ENCODE measurements at places on chromosomes 6 and 20.

GRCh38 chr6:17656092-17656491 lies 50.6 kb downstream of the NUP153 start:
- no peak for DNase-seq

DNA sequence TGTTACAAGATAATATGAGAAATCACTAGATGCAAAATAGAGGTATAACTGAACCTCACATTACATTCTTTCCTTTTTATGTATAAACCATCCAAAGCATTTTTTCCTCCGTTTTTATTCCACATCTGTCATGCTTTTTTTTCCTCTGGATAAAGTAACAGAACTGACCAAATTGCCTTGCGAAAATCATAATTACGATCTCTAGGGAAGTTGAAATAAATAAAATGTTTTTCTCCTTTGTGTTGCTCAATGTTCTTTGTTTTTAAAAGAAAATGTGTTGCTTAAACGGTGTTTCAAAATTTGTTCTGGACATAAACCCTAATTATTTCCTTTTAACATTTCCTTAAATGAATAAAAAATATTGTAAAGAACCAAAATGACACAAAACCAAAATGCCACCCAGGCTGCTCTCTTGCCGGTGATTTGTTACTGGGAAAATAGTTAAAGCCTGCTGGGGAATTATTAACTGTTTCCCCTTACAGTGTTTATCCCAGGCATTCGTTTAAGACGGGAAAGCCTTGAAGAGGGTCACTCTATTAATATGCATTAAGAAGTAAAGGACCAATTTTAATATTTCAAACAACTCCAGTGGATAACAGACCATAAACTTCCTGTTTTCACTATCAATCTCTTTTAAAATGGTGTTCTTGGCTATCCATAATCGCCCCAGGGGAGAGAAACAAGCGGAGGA lies 1.7 kb upstream of the ADGRB3 start:
- DNase-seq: no peak

GRCh38 chr6:52992980-52993920 lies 1.8 kb downstream of the GSTA4 start:
- DNase-seq: no peak

DNA sequence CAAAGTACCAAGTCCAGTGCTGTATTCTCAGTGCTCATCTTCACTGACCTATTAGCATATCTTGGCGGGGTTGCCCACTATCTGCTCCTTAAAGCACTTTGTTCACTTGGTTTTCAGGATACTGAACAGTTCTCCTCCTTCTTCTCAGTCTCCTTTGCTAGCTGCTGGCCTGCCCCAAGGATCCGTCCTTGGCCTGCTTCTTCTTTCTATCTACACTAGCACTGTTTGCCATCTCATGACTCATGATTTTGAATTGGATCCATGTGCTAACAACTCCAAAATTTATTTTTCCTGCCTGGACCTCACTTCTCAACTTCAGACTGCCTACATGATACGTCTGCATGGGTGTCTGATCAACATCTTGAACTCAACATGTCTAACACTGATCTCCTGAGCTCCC lies 15.5 kb downstream of the TPD52L1 start:
- DNase-seq: no peak

GRCh38 chr20:9978397-9979004 lies 56.3 kb upstream of the ANKEF1 start:
- DNase-seq: no peak

- DNase-seq: peak; percentile 68
These were observed 17.5 kb upstream of the FAM110A start for GRCh38 chr20:815914-816606.

GRCh38 chr6:163179061-163179460 lies 235.5 kb upstream of the QKI start:
- no peak for DNase-seq

DNA sequence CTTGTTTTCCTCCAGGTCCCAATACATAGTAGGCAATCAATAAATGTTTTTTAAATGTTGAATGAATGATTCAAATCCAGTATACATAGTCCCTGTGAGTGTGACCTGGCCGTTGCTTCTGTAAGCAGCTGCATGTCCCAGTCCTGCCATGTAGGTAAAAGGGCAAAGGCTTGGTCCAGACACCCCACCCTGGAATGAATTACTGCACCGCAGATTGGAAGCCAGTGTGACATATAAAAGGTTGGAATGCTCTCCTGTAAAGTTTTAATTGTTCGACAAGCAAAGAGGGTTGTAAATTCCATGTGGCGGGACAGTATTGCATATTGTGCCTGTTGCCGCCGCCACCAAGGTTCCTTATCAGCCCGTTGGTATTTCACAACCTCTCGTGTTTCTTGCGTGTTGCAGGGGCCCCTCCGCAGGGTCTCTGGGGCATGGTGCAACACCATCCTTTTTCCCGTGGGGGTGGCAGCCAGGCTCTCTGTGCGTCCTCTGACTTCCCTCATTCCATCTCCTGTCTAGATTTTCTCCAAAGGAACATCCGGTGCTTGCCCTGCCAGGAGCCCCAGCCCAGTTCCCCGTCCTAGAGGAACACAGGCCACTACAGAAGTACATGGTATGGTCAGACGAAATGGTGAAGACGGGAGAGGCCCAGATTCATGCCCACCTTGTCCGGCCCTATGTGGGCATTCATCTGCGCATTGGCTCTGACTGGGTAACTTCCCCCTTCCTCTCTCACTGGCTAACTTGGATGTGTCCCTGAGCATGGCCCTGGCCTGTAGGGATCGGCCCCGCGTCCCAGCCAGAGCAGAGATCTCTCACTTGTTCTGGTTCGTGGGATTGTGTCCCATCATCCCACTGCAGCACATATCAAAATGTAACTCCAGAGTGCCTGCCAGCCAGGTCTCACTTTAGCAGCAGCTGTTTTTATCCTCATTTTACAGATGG lies 20.3 kb downstream of the POFUT1 start:
- no peak for DNase-seq

- no peak for DNase-seq
These were observed 19.8 kb downstream of the PXDC1 start for GRCh38 chr6:3731700-3732099.

- DNase-seq: peak; percentile 39
These were observed 3.9 kb upstream of the SIGLEC1 start for GRCh38 chr20:3716195-3716834.

DNA sequence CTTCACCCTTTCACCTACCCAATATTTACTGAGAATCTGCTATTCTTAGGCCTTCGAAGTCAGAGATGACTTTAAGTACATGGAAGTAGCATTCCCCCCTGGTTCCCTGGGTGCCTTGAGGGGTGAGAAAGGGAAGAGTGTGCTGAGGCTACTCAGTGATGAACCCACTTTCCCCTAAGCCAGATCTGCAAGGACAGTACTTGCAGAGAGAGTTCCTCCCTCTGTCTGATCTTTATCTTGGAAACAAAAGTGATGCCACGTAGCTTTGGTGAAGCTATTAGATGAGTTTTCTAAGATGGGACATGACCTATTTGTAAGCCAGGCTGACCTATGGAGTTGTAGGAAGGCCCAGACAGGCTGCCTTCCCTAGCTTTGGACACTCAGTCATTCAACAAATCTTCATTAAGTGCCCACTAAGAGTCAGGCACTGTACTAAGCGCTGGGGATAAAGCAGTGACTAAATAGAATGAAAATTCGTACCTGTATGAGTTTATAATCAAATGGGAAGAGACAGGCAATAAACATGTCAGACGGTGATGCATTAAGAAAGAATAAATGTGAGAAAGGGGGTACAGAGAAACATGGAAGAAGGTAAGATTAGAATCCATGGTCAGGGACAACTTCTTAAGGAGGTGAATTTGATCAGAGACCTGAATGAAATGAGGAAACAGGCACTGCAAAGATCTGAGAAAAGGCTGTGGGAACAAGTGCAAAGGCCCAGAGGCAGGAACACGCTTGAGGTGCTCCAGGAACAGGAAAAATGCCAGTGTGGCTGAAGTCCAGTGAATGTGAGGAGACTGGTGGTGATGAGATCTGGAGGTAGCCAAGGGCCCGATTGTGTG lies 42.2 kb downstream of the BCL2L1 start:
- DNase-seq: no peak

DNA sequence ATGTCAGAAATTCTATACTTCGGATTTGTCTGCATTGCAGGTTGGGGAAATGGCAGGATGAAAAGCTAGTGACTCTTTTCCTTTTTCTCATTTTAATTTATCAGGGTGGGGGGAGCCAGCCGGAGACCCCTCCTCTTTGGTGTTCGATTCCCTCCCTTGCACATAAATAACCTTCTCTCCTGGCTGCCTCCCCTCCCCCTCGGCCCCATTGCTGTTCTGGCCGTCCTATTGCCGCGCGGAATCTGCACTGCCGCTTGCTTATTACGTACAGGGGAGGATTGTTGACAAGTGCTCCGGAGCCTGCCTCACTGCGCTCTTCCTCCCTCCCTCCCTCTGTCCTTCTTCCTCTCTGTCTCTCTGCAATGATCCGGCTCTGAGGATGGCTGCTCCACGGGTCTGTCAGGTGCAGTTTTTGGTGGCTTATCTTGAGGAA lies 154.7 kb downstream of the JARID2 start:
- no peak for DNase-seq

GRCh38 chr20:50113420-50114224 lies 672 bp upstream of the UBE2V1 start:
- DNase-seq: no peak

DNA sequence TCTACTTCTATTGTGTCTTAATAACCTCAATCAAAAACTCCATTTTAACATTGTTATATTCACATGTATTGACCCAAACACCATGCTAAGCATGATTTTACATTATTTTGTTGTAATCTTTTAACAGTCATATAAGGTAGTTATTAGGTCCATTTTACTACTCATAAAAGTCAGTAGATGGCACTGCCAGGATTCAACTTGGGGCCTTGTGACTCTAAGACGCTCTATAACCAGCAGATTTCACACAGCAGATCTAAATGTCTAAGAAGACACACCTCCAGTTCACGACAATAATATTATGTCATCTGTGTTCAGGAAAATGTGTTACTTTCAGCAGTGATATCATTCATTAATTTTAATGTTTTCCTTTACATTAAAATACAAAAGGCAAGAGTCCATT lies 88.0 kb downstream of the FRK start:
- no peak for DNase-seq

GRCh38 chr20:15374682-15375081 lies 1037.3 kb upstream of the FLRT3 start:
- no peak for DNase-seq

GRCh38 chr20:52010541-52010940 lies 181.0 kb downstream of the ZFP64 start:
- DNase-seq: no peak

DNA sequence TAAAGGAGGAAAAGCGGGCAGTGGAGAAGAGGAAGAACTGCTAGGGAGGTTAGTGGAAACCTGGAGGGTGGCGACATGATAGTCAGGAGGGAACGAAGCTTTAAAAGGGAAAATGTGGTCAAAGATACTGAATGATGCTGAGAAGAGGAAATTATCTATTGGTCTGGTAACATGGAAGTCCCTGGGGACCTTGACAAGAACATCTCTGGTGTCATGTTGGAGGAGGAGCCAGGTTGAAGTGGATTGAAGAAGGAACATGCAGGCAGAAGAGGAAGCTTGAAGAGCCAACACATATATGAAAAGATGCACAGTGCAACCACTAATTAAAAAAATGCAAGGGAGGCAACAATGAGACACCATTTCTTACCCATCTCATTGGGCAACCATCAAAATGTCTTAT lies 251.9 kb upstream of the RNF24 start:
- no peak for DNase-seq

DNA sequence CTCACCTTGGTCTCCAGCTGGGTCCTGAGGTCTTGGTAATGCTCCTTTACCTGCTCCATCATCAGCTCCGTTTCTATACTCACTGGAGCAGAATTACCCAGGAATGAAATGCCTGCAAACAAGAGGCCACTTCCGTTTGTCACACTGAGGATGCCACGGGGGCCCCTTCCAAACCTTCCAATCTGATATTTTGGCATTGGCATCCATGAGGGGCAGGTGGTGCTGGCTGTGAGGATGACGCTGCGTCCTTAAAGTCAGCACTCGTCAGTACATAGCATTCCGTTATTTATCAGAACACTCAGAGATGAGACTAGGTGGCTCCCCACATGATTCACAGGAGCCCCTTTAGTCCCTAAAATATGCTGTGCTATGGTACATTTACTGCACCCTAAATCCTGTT lies 72.7 kb downstream of the GINS1 start:
- no peak for DNase-seq

- DNase-seq: no peak
These were observed 23.6 kb upstream of the NR2E1 start for GRCh38 chr6:108142240-108142639.

GRCh38 chr6:36592221-36592655 lies 1.9 kb upstream of the SRSF3 start:
- DNase-seq: no peak

- DNase-seq: no peak
These were observed 104.0 kb downstream of the TFAP2A start for GRCh38 chr6:10310826-10311225.

- DNase-seq: no peak
These were observed 7.7 kb upstream of the STK35 start for GRCh38 chr20:2093883-2094282.

DNA sequence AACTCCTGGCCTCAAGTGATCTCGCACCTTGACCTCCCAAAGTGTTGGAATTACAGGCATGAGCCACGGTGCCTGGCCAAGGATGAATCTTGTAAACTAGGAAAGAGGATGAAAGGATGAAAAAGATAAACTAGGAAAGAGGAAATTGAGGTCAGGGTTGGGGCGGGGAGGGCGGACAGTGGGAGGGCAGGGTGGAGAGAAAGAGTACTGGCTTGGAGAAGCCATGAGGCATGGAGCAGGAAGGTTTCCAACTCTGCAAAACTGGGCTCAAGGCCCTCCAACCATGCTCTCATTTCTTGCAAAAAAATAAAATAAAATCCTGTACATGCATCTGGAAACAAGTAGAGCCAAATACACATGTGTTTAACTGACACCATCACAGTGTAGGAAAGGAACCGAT lies 256.6 kb upstream of the SGK1 start:
- no peak for DNase-seq

GRCh38 chr6:131914967-131915751 lies 36.0 kb downstream of the CCN2 start:
- DNase-seq: peak; percentile 59

DNA sequence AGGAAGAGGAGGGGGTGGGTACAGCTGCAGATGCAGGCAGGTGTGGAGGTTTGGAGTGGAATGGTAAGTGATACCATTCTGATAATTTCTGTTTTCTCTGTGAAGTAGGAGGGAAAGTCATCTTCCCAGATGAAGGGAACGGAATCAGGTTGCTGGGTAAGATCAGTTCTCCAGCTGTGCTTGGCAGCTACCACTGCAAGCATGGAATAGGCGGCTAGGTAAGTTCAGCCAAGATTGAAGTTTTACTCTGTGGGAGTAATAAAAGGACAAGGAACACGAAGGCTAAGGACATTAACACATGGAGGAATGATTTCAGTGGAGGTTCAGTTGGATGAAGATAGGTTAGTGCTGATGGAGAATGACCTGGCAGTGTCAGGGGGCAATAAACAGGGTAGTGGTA lies 128.3 kb downstream of the CARMIL1 start:
- DNase-seq: no peak

GRCh38 chr6:157651731-157652490 lies 171.1 kb upstream of the SNX9 start:
- no peak for DNase-seq

GRCh38 chr20:45826381-45827019 lies 612 bp downstream of the TNNC2 start:
- no peak for DNase-seq

All from activated T-cell treated with anti-CD3 and anti-CD28 coated beads, Interleukin-2, amount 50 U/mL, for 48 hours (primary cell).